Activated CD4-positive, alpha-beta T cell treated with anti-CD3 and anti-CD28 coated beads for 1 hour (primary cell): ENCODE measurements at places on chromosomes 3 and 15.

DNA sequence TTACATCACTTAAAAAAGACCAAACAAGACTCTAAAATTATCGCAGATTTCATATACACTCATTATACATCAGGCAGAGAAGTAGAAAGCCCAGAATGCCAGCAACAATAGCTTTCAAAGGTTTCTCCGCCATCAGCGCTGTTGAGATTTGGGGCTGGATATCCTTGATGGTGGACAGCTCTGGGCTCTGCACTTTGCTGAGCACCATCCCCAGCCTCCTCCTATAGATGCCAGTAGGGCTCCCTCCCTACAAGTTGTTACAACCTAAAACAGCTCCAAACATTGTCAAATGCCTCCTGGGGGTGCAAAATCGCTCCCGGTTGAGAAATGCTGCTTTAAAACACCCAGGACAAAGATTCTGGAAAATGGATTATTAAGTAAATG is 73.5 kb downstream of the ATP10A start:
- no peak for DNase-seq

GRCh38 chr15:37814847-37815515 is 119.5 kb upstream of the TMCO5A start:
- DNase-seq, result no peak

DNA sequence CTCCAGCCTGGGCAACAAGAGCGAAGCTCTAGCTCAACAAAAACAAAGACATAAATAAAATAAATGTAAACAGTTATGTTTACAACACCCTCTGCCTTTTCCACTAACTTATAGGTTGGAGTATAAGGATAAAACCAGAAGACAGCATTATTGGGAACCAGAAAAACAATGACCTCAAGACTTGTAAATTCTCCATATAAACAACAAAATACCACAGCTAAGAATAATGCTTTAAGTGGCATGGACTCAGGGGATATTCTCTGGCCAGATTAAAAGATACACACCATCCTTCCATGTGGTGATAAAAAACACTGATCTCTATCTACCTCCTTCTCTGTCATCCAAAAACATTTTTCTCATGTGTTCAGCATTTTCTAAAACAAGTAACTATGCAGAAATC is 500.6 kb downstream of the MAGI1 start:
- DNase-seq, result no peak

- DNase-seq, result no peak
Observed at GRCh38 chr3:120516136-120516535, 65.3 kb upstream of the FSTL1 start.

- DNase-seq, result no peak
Observed at GRCh38 chr3:13707456-13707855, 158.5 kb downstream of the FBLN2 start.

DNA sequence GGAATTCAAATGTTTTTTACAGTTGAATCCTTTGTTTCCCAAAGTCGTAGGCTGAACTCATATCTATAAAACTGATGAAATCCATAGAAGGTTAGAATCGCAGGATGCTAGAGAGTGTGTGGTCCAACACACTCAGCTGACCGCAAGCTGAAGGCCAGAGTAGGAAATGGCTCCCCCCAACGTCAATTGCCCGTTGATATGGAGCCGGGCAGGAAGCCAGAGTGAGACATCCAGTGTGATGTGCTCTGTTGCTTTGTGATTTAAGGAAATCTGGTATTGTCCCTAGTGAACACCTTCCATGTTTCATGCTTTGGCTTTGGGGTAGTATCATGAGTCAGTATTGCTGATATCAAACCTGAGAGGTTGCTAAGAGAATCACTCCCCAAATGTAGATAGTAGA is 5.8 kb upstream of the MEX3B start:
- no peak for DNase-seq

GRCh38 chr3:171860830-171861535 is 17.8 kb downstream of the TMEM212 start:
- no peak for DNase-seq

GRCh38 chr3:42717306-42717705 is 14.7 kb upstream of the HHATL start:
- DNase-seq, result no peak
